Astrocyte (in vitro differentiated cells and primary cell): ENCODE measurements at places on chromosomes 13 and 19.

GRCh38 chr13:30816736-30817135 is 81.4 kb downstream of the ALOX5AP start:
- H3K27ac ChIP-seq: no peak overlapping the region
- DNase-seq: no peak
- no peak overlapping the region for H3K4me3 ChIP-seq
- H3K27me3 ChIP-seq: no peaks in the 10 kb centered on the region
- no peaks in the 10 kb centered on the region for H3K36me3 ChIP-seq

DNA sequence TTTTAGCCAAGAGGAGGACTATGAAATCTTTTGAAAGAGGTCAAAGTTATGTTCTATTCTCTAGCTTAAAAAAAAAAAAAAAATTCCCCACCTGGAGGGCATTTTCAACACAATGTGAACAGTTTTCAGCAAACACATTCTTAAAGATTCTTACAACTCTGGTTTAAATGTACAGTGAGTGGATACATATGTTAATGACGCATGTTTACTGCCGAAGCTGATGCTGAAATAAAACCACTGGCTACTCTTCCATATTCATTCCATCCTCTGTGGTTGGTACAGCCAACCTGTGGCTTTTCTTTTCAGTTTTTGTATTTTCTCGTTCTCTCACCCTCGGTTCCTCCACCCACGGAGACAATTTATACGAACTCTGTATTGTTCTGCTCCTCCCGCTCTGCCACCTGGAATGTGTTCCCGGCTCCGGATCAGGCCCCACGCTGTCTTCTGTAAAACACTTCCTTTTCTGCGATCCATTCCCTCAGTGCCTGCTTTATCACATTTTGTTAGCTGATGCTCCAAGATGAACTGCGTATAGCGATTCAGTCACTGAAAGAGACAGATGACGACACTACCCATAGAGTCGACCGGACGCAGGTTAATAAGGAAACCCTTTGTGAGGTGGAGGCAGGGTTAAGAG is 466.4 kb upstream of the ARGLU1 start:
- no peaks in the 10 kb centered on the region for H3K36me3 ChIP-seq
- H3K27me3 ChIP-seq: no peaks in the 10 kb centered on the region
- H3K4me1 ChIP-seq: peaks cover 8% of the 10 kb centered on the region
- no peak for DNase-seq
- no peak overlapping the region for H3K27ac ChIP-seq

DNA sequence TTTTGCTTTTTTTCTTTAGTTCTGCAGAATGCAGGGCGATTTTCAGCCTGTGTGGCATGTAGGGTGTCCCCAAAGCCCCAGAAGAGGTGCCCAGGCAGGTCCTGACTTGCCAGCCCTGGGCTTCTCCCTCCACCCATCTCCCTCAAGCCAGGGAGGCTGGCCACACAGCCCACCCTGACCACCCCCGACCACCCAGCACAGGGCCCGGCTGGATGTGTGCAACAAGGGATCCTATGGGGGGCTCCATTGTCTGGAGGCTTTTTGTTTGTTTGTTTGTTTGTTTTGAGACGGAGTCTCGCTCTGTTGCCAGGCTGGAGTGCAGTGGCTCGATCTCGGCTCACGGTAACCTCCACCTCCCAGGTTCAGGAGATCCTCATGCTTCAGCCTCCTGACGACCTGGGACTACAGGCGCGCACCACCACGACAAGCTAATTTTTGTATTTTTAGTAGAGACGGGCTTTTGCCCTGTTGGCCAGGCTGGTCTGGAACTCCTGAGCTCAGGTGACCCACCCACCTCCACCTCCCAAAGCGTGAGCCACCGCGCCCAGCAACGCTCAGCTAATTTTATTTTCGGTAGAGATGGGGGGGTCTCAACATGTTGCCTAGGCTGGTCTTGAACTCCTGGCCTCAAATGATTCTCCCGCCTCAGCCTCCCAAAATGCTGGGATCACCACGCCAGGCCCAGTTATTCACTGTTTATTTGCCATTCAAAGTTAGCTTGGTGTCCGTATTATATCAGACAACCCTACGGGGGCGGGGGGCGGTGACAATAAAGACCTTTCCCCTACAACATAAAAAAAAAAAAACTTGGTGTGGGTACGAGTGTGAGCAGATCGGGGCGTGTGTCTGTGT is 7.8 kb upstream of the MKNK2 start:
- no peaks in the 10 kb centered on the region for H3K27me3 ChIP-seq
- H3K4me3 ChIP-seq: no peak overlapping the region
- H3K4me1 ChIP-seq: peaks cover 37% of the 10 kb centered on the region
- peak overlapping the region; percentile 92 for H3K27ac ChIP-seq

DNA sequence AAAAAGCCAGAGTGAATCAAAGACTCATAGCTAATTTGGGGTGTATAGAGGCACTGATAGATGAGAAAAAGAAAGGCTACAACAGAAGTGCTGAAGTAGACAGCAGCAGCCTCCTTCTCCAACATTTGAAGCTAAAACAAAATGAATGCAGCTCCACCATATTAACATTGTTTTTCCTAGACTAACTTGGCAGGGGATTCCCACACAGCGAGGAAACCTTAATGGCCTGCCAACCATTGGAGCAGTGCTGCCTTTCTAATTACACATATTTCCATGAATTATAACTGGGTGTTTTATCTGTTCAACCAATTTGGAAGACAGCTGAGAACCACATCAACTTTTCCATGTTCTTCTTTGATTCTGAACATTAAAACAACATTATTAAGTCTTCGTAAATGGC is 478.6 kb downstream of the LIG4 start:
- no peak for DNase-seq
- H3K36me3 ChIP-seq: no peaks in the 10 kb centered on the region
- H3K27me3 ChIP-seq: no peaks in the 10 kb centered on the region
- no peak overlapping the region for H3K27ac ChIP-seq
- no peak overlapping the region for H3K4me3 ChIP-seq
- no peaks in the 10 kb centered on the region for H3K4me1 ChIP-seq

DNA sequence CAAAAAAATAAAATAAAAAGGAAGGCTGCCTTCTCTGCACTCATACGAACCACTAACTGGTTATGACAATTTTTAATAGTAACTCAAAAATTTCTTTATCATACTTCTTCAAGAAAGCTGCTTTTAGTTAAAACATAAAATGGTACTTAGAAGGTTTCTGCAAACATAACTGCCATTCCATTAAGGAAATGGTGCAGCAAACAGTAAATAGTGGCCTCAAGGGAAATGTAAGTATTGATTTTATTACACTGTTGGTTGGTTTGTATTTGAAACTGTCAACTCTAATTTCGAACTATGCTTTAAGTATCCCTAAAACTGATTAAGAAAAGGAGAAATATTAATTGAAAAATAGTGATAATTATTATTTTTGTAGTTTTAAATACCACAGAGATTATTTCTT is 278.0 kb downstream of the DACH1 start:
- no peak overlapping the region for H3K4me3 ChIP-seq
- no peaks in the 10 kb centered on the region for H3K27me3 ChIP-seq
- DNase-seq: no peak
- H3K27ac ChIP-seq: no peak overlapping the region

DNA sequence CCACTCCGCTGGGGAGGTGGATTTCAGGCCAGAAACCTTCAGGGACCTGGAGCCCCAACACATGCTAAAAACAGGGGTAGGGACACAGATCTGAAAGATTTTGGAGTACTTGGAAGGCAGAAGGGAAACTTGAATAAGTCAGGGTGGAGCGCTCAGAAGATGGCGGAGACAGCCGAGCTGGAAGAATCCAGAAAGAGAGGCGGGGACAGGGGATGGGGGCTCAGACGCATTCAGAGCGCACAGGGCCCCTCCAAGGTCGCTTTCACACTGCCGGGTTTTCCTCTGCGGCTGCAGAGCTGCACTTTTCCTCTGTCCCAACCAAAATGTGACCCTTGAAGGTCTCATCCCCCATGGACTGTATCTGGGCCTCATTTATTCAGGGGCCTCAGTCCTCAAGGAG is 56.9 kb downstream of the ERICH4 start:
- no peaks in the 10 kb centered on the region for H3K36me3 ChIP-seq
- no peak overlapping the region for H3K27ac ChIP-seq
- DNase-seq: no peak

DNA sequence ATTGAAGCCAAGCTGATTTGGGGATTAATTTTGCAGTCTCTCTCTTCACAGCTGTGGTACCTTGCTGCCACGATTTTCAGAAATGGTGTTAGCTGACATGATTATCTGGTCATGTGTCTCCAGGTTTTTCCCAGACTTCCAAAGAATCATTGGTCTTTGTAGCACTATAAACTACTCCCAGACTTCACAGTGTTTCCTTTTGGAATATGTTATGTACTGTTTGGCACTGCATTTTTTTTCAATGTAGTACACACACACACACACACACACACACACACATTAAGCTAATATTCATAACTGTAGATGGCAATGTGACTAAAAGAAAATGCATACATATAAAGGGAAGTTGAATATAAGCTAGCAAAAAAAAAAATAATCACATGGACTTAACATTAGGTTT is 856.6 kb upstream of the SPRY2 start:
- H3K27ac ChIP-seq: no peak overlapping the region
- H3K36me3 ChIP-seq: no peaks in the 10 kb centered on the region
- no peak for DNase-seq
- H3K27me3 ChIP-seq: no peaks in the 10 kb centered on the region
- no peaks in the 10 kb centered on the region for H3K4me1 ChIP-seq

GRCh38 chr19:49791776-49792445 is 21.2 kb downstream of the FUZ start:
- H3K4me3 ChIP-seq: no peak overlapping the region
- no peaks in the 10 kb centered on the region for H3K27me3 ChIP-seq
- DNase-seq: no peak
- no peak overlapping the region for H3K27ac ChIP-seq
- peaks cover 5% of the 10 kb centered on the region for H3K4me1 ChIP-seq

GRCh38 chr13:63625869-63626268 is 2210.2 kb upstream of the PCDH20 start:
- H3K4me1 ChIP-seq: no peaks in the 10 kb centered on the region
- no peaks in the 10 kb centered on the region for H3K27me3 ChIP-seq
- H3K27ac ChIP-seq: no peak overlapping the region
- no peak overlapping the region for H3K4me3 ChIP-seq

DNA sequence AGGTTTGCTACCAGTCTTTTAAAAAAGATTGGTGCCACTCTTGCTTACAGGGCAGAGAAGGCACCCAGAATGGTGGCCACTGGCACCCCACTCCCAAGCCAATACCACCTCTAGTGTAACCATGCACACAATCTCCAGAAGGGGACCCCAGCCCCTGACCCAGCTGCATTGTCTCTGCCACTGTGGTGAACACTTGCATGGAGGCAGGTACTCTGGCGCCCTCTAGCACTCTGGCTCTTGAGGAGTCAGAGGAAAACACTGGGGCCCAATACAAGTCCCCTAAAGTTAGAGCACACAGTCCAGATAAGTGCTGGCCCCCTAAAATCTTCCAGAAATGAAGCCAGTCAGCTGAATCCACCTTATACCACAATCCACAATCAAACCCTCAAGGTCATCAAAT is 6.0 kb downstream of the ERVV-1 start:
- H3K4me1 ChIP-seq: no peaks in the 10 kb centered on the region
- H3K27ac ChIP-seq: no peak overlapping the region
- H3K27me3 ChIP-seq: no peaks in the 10 kb centered on the region
- H3K36me3 ChIP-seq: no peaks in the 10 kb centered on the region
- DNase-seq: no peak

DNA sequence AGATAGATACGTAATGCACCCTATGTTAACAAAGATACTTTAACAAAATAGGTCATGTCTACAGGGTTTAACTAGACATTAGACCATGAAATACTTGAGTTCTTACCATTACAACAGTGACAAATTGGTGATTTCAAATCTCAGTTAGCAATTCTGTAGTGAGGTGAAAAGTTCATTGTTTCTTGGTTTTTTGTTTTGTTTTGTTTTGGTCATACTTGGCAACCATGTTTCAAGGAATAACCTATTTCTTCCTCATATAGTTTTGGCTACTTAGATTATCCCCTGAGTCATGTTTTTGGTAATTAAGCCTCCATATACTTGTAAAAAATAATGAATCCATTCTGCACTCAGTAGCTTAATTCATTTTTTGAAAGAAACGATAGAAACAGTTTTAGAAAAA is 1200.4 kb downstream of the DIAPH3 start:
- H3K4me3 ChIP-seq: no peak overlapping the region
- no peaks in the 10 kb centered on the region for H3K27me3 ChIP-seq
- no peaks in the 10 kb centered on the region for H3K4me1 ChIP-seq
- no peaks in the 10 kb centered on the region for H3K36me3 ChIP-seq
- DNase-seq: peak; percentile 55

- no peaks in the 10 kb centered on the region for H3K4me1 ChIP-seq
- H3K27ac ChIP-seq: no peak overlapping the region
- DNase-seq: no peak
- peaks cover 32% of the 10 kb centered on the region for H3K36me3 ChIP-seq
- no peaks in the 10 kb centered on the region for H3K27me3 ChIP-seq
- no peak overlapping the region for H3K4me3 ChIP-seq
Observed at GRCh38 chr19:49538643-49539042, 10.8 kb downstream of the RCN3 start.

- H3K4me3 ChIP-seq: no peak overlapping the region
- H3K36me3 ChIP-seq: no peaks in the 10 kb centered on the region
- no peaks in the 10 kb centered on the region for H3K4me1 ChIP-seq
Observed at GRCh38 chr13:111950697-111951096, 116.3 kb upstream of the SOX1 start.

GRCh38 chr19:15265850-15266248 is 33.6 kb upstream of the EPHX3 start:
- H3K4me3 ChIP-seq: no peak overlapping the region
- no peaks in the 10 kb centered on the region for H3K27me3 ChIP-seq
- peaks cover 14% of the 10 kb centered on the region for H3K4me1 ChIP-seq
- peak overlapping the region; percentile 48 for H3K27ac ChIP-seq
- H3K36me3 ChIP-seq: peaks cover 34% of the 10 kb centered on the region
- DNase-seq: peak; percentile 92

GRCh38 chr13:89205856-89206520 is 1534.8 kb downstream of the SLITRK5 start:
- H3K36me3 ChIP-seq: no peaks in the 10 kb centered on the region
- no peak overlapping the region for H3K27ac ChIP-seq
- no peak for DNase-seq
- H3K27me3 ChIP-seq: no peaks in the 10 kb centered on the region

DNA sequence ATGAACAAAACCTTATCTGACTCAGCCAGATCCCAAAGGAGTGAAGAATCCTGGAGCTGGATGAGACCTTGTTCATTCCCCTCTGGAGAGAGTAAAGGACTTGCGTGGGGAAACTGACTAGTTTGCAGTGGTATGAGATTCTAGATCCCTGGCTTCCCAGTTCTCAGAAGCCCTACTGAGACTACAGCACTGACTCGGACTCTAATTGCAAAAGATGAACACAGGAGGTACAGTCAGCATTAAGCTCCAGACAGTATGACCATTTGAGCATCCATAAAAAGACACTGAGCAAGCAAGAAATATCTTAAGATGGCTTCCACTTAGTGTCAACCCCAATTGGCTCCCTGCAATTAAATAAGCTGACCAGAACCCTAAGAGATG is 6.8 kb downstream of the ZC3H4 start:
- H3K27ac ChIP-seq: peak overlapping the region; percentile 61
- DNase-seq: peak; percentile 47
- no peaks in the 10 kb centered on the region for H3K27me3 ChIP-seq
- peaks cover 48% of the 10 kb centered on the region for H3K4me1 ChIP-seq
- H3K36me3 ChIP-seq: no peaks in the 10 kb centered on the region
